ENCODE measurements at places on chromosomes 3 and 15.

DNA sequence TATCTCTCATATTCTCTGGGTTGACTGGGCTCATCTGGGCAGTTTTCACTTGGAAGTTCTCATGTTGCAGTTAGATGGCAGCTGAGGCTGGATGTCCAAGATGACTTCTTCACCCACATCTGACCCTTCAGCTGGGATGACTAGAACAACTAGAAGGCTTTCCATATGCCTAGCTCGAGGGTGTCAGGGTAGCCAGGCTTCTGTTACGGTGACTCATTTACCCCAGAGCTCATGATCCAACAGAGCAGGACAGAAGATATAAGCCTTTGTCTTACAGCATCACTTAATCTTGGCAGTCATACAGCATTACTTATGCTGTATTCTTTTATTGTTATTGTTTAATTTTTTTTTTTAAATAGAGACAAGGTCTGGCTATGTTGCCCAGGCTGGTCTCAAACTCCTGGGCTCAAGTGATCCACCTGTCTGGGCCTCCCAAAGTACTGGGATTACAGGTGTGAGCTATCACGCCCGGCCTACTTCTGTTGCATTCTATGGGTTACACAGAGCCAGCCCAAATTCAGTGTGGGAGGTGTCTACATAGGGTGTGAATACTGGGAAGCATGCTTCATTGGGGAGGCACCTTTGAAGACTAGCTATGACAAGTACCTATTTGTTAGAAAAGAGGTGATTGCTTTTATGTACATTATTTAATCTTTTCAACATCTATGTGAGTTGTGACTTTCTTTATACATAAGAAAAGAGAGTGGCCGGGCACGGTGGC, 10.7 kb downstream of the HMCES start:
- no peak for DNase-seq

- no peak for DNase-seq
Measured at GRCh38 chr3:20280257-20280656, 94.3 kb upstream of the SGO1 start.

- DNase-seq, result no peak
Measured at GRCh38 chr3:37887062-37887461, 25.4 kb downstream of the CTDSPL start.

DNA sequence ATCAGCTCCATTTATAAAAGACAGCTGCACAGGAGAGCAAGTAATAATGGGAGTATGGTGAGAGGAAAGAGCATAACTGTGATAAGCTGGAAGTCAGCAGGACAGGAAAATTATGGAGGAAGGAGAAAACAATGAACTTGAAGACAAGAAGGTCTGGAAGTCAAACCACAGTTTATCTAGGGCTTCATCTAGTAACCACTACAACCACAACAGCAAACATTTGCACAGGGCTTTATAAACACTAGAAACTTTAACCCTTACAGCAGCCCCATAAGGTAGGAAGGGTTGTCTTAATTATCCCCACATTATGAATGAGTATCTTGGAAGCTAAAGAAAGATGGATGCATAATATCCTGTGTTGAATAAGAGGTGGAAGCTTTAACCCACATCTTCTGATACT, 820.8 kb downstream of the IGSF11 start:
- DNase-seq, result no peak

- no peak for DNase-seq
Measured at GRCh38 chr15:69824877-69825406, 272.8 kb downstream of the TLE3 start.

- DNase-seq, result no peak
Measured at GRCh38 chr3:186216900-186217819, 108.3 kb upstream of the ETV5 start.

- no peak for DNase-seq
Measured at GRCh38 chr3:51637144-51637940, 33.7 kb upstream of the TEX264 start.

- DNase-seq, result peak; percentile 80
Measured at GRCh38 chr3:10115326-10116137, at the start of gene BRK1. BRK1 (plus strand) TSS chr3:10115675; CDS start chr3:10115702, 27 bp downstream.

- DNase-seq, result no peak
Measured at GRCh38 chr15:63598473-63599400, 1.6 kb downstream of the FBXL22 start.

GRCh38 chr3:68771681-68772080, 160.7 kb downstream of the TAFA4 start:
- no peak for DNase-seq

GRCh38 chr15:67479781-67480505, 41.0 kb upstream of the C15orf61 start:
- DNase-seq, result no peak

- no peak for DNase-seq
Measured at GRCh38 chr3:120100711-120101110, 6.5 kb upstream of the GSK3B start.

- no peak for DNase-seq
Measured at GRCh38 chr3:66910266-66911055, 87.6 kb upstream of the KBTBD8 start.

DNA sequence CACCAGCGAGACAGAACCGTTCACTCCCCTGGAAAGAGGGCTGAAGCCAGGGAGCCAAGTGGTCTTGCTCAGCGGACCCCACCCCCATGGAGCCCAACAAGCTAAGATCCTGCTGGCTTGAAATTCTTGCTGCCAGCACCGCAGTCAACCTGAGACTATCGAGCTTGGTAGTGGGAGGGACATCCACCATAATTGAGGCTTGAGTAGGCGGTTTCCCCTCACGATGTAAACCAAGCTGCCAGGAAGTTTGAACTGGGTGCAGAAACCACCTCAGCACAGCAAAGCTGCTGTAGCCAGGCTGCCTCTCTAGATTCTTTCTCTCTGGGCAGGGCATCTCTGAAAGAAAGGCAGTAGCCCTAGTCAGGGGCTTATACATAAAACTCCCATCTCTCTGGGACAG, 151.0 kb downstream of the MBNL1 start:
- DNase-seq, result no peak

- DNase-seq, result no peak
Measured at GRCh38 chr3:11152301-11152700, 2.0 kb upstream of the HRH1 start.

- DNase-seq, result no peak
Measured at GRCh38 chr3:143083781-143084180, 35.8 kb upstream of the CHST2 start.

DNA sequence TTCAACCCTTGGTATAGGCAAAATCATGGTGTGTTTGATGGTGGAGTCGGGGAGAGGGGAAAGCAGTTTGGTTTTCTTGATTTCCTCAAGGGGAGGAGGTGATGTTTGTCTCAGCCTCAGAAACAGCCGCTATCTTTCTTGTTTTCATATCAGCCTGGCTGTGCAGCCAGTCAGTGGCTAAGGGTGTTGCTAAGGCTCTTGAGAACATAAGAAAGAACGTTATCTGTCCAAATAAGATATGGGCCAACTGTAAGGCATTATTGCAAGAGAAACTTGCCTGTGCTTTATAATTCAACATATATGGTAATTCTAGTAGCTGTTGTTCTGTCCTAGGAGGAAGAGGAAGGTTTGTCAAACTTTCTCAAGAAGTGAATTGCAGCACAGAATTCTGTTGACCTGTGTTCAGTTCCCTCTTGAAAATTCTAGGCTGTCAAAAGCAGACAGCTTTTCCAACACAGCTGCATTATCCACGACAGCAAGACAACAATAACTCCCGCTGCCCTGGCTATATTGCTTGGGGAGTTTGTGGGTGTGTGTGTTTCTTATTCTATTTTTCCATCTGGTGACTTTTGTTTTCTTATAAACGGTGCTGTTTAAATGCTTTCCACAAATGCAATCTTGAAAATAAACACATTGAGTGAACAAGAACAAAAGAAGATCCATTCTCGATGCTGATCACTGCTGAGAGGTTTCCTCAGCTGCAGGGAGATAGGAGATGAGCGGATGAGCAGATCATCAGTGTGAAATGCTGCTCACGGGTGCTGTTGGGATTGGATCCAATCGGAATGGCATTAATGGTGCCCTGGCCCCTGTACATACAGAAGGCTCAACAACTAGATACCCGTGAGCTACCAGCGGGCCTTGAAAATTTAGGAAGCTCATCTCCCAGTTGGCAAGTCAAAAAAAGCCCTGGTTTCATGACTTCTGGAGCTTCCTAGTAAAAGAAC, 90.8 kb upstream of the TNFAIP8L3 start:
- DNase-seq, result no peak

DNA sequence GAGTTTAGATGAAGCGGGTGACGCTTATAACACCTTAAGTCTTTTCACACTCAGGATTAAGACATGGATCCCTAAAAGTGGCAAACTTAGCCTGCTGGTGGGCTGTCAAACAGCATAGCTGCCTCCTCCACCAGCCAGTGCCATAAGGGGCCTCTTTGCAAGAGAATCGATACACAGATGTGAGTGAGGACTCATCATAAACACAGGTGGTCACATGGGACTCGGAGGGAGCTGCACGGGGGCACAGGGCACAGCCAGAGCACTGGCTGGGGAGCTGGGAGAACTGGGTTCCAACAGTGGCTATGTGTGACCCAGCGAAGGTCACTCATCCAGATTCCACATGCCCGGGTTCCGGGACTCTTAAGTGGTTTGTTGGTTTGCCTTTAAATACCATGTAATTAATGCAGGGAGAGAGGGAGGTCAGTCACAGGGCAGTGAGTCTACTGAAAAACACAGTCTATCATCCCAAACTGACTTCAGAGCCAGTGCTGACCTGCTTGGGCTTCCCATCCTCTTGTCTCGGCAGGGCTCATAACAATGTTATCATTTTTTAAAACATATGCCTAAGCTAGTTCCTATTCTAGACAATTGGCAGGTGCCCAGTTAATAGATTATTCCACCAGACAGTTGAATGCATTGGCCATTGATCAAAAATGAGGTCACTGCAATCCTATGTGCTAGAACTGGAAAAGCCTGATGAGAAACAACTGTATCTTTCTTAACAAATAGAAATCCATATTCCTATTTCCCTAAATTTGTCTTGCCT, 51.8 kb downstream of the SLC12A8 start:
- no peak for DNase-seq

DNA sequence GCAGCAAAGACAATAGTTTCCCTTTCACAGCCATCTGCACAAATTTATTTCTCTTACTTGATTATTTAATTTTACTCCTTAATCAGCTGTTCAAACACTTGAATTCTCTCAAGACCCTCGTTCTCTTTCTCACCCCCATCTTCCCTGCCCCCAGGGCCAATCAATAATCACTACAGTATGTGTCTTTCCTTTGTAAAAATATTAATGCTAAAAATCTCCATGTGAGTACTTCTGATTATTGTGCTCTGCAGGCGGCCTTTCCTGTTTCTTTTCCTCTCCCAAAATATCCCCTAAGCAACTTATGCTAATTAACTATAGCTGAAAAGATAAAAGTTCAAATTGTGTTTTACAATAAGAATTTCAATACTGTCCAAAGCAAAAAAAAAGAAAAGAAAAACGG, 617.0 kb upstream of the CBLB start:
- no peak for DNase-seq

DNA sequence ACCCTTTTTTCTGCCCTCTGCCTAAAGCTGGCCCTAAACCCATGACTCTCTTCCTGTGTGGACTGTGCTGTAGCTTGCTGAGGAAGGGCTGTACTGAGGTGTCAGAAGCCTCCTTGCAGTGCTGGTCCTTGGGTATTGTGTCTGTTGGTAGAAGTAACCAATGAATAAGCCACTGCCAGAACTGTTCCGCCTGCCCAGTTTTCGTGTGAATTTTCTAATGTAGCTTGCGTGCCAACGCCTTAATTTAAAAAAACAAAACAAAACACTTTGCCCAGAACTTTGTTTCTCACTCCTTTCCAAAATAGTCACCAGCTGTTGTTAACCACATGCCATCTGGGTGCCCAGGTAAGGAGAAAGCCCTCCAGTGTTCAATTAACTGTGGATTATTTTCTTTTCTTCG, 101.9 kb downstream of the KLHL25 start:
- no peak for DNase-seq

GRCh38 chr3:100164743-100165142, 50.4 kb upstream of the FILIP1L start:
- DNase-seq, result no peak

- DNase-seq, result no peak
Measured at GRCh38 chr3:182763896-182764295, 29.4 kb upstream of the ATP11B start.

- DNase-seq, result no peak
Measured at GRCh38 chr15:77181305-77182074, 110.6 kb upstream of the TSPAN3 start.

- no peak for DNase-seq
Measured at GRCh38 chr3:5233026-5233425, 45.5 kb downstream of the EDEM1 start.

GRCh38 chr3:118792191-118792590, 242.5 kb downstream of the IGSF11 start:
- no peak for DNase-seq

DNA sequence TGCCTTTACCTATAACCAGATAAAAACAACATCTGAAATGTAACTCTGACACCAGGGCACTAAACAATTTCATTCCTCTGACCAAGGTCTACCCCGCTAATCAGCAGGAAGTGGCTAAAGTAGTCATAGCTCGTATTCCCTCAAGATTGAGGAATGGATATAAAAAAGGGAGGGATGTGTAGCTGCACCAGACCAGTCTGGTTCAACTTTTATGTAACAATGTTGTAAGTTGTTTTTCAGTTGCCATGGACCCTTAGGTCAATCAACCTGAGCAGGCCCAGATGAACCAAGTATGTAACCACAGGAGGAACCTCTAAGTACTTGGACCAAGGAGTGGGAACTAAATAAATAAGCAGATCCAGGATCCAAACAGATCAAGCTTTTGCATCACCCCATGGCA, 28.4 kb upstream of the IFT57 start:
- no peak for DNase-seq

GRCh38 chr15:90037961-90038631, 37.0 kb downstream of the ZNF710 start:
- no peak for DNase-seq

GRCh38 chr3:159062734-159063410, 261.0 kb downstream of the MFSD1 start:
- no peak for DNase-seq

- DNase-seq, result no peak
Measured at GRCh38 chr3:111734652-111735051, 124.4 kb upstream of the PHLDB2 start.

DNA sequence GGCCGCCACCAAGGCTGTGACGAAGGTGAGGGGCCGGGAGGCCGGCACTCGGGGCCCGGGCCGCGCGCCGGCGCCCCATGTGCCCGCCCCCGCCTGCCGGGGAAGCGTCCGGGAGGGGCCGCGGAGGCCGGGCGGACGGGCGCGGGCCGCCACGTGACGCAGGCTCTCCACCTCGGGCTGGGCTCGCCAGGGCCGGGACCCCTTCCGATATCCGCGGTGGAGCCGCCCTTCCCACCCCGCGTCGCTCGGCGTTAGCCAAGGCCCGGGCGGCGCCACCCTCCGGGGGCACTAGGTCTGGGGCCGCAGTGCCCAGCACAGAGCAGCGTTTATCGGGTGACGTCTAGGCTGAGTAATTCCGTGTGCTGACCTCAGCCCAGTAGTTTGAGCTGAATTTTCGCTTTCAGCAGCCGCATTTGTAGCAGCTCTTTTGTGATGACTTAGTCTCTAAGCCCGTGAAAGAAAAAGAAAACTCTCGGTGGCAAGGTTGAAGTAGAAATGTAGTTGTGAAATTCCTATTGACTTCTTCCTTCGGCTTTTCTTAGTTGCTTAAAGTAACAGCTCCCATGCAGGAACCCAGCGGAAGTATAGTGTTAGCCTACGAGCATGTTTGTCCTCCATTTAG, 885 bp downstream of the CDV3 start:
- no peak for DNase-seq

All from esophagus squamous epithelium (tissue), 5 donors.